ENCODE measurements at places on chromosomes 2 and 18. TPM values are rescaled to one million over a fixed set of nuclear protein-coding genes. Genes with fewer than 3 reads are reported as not detected.

The TNFAIP6 gene
- total RNA-seq = not detected

The CCDC68 gene
- not detected for total RNA-seq

DNA sequence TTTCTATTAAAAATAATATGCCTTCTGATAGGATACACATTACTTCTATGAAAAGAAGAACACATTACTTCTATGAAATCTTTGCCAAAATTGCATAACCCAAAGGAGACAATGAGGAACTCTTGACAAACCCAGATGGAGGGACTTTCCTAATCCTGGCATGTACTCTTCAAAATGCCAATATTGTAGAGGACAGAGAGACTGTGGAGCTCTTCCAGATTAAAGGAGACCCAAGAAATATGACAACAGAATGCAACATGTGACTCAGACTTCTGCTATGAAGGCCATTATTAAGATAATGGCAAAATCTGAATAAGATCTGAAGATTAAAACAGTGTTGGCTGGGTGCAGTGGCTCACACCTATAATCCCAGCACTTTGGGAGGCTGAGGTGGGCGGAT is 22.2 kb downstream of the SOWAHC start:
- DNase-seq = no peak

DNA sequence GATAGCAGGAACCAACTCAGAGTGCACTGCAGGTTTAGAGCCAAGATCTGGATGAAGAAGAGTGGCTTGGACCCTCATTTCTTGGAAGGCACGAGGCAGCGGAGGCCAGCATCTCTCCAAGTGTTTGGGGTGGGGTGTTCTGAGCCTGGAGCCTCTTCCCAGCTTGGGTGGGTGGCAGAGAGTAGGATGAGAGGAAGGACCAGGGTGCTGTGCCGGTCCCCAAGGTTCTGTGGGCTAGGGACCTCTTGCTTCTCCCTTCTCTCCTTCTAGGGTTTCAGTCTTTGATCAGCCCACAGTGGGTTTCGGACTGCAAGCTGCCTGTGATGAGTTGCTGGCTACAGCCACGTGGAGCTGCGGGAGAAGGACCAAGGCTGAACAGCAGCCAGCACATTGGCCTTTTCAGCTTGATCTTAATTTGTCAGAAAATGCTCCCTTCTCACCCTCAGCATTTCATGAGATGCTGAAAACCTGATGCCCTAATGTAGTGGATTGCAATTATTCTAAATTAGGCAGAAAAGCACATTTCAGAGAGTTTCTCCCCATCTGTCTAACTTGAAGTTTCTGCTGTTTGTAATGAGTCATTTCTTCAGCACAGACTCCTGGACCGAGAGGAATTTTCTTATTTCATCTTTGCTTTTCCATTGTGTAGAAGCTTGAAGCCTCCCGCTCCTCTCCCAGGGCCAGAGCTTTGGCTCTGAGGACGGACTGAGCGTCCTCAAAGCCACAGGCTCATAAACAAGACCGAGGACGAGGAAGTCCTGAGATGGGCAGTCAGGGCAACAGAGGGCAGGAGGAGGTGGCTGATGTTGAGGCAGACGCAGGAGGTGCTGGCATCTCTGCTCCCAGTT is 99.1 kb upstream of the HDAC4 start:
- DNase-seq = no peak

DNA sequence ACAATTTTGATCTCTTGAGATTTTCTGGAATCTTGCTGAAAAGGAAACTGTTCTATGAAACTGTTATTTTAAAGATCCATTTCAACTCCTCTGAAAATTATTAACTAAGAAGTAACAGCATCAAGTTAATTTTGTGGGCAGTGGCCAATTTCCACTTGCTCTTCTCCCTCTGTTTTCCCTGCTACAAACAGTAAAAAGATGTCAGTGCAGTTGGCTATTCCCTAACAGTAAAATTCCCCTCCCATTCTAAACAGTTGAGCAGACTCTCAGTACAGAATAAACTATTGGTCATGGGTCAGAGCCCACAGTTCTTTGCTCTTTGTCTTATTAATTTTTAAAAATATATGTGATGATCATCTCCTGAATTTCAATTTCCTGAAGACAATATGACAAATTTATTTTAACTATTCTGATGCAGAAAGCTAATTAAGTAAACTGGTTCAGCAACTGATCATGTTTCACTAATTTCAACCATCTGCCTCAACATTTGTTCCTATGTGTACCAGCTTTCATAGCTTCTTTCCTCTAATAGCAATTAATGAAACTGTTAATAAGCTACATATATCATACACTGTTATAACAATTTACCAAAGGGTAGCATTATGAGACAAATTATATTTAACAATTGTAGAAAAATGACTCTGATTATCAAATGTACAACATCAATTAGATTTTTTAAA is 41.1 kb upstream of the GALNT5 start:
- DNase-seq = no peak

- no peak for DNase-seq
These were observed 51.1 kb downstream of the TLK1 start for GRCh38 chr2:171109571-171109970.

DNA sequence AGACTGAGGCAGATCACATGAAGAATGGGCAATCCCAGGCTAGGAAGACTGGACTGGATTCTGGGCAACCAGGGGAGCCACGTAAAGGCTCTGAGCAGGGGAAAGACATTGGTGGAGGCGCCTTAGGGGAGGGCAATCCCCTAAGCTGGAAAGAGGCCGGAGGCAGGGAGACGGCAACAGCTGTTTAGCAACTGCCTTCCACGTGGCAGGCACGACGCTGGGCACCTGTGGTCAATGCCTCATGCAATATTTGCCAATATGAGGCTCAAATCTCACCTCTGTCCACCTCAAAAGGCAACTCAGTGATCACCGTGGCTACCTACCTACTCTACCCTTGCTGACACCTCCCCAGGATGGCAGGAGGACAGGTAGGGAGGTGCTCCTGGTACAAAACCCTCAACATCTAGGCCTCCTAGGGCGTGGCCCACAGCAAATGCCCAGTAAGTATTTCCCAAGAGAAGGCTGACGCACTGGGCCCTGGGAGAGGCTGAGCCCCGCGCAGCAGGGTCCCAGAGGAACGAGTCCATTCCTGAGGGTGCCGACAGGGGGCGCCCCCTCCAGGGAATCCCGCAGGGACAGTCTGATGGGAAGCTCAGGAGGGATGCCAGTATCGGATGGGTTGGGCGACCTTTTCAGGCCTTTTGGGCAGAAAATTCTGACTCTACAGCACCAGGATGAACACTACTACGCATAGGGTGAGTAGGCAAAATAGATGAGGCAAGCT is 8.9 kb downstream of the BOLA3 start:
- no peak for DNase-seq

DNA sequence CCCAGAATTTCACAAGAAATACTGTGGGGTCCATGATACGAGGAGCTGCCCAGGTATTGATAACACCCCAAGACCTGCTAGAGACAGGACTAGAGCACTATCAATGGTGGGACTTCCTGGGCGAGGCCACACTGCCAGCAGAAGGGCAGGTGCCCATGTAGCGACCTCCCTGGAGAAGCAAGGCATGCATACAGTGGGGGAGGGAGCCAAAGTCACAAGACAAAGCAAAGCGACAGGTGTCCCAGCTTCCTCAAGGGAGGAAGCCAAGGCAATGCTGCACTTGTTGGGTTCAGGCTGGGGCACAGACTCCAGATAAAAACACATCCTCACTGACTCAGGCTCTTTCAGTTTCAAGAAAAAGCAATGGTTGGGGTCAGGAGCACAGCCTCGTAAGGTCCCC is 7.5 kb downstream of the CD207 start:
- no peak for DNase-seq

GRCh38 chr2:191869781-191870180 is 22.9 kb upstream of the CAVIN2 start:
- DNase-seq = no peak

DNA sequence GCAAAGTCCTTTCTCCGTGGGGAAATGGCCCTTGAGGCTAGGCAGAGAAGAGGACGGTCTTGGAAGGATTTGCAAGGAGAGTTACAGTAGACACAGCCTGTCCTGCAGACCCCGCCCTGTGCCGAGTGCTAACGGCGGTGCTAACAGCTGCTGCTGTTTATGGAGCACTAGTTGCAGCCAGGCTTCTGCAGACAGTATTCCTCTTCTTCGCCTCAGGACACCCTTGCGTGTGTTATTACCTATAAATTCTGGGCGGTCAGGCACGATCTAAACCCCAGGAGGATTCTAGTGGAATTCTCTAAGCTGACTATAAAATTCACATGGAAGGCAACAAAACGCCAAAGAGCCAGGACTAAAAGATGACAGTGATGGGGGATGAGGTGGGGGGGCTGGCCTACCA is 139.8 kb downstream of the GLI2 start:
- DNase-seq = no peak

- DNase-seq = no peak
These were observed 33.5 kb upstream of the CERS6 start for GRCh38 chr2:168422584-168422983.

DNA sequence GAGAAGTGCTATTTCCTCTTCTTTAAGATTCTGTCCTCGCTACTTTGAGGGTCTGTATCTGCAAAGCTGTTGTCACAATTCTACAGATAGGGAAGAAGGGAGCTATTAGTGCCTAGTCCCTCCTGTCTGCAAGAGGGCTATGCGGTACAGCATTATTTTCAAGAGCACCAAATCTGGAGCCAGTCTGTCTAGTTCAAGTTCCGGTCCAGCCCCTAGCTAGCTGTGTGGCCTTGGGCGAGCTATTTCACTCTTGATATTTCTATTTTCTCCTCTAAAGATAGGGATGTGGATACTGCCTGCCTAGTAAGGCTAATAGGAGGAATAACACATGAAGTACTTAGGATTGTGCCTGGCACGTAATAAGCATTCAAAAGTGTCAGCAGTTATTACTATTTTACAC is 272.4 kb downstream of the KCNE4 start:
- no peak for DNase-seq

DNA sequence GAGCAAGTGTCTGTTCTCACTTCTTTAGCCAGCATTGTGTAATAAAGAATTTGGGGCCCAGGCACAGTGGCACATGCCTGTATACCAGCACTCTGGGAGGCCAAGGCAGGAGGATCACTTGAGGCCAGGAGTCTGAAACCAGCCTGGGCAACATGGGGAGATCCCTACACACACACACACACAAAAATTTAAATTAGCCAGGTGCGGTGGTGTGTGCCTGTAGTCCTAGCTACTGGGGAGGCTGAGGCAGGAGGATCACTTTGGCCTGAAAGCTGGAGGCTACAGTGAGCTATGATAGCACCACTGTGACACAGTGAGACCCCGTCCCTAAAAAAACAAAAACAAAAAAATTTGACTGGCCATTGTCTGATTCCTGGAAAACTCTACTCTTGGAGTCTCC is 8.3 kb downstream of the REV1 start:
- DNase-seq = no peak

DNA sequence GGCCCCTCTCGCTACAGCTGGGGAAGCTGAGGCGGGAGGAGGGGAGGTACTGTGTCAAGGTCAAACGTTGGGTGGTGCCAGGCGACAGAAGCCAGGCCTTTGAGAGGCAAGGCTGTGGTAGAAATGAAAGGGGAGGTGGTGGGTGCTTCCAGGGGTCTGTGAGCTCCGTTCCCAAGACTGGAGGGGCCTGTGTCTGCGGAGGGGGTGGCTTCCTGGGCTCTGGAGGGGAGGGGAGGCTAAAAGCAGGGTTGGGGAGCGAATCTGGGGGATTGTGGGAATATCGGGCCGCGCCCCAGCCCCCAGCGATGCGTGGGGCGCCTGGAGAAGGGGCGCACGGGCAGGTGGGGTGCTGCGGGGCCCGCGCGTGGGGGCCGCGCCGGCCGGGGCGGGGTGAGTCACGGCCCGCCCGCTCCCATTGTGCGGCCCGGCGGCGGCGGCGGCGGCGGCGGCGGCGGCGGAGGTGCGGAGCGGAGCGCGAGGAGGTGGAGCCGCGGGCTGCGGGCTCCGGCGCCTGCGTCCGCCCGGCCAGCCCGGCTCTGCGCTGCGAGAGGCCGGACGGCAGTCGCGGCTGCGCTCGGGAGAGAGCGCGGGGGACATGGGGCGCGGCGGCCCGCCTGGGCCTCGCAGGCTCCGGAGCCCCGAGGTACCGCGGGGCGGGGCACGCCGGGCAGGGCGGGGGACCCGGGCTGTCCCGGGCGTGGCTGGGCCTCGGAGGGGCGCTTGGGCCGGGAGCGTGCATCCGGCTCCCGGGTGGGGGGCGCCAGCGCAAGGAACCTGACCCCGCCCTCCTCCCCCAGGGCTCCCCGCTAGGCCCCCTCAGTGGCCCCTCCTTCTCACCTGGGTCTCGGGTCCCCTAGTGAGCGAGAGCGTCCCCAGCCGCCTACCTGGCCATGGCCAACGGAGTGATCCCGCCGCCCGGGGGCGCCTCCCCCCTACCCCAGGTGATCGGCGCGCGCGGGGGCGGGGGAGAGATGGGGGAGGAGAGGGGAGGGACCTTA is at the start of gene SLC4A3:
Gene SLC4A3 (plus strand): TSS at position 528 of the 998 bp plus-strand sequence. CDS start 363 bp downstream, at position 891.
- DNase-seq = no peak

DNA sequence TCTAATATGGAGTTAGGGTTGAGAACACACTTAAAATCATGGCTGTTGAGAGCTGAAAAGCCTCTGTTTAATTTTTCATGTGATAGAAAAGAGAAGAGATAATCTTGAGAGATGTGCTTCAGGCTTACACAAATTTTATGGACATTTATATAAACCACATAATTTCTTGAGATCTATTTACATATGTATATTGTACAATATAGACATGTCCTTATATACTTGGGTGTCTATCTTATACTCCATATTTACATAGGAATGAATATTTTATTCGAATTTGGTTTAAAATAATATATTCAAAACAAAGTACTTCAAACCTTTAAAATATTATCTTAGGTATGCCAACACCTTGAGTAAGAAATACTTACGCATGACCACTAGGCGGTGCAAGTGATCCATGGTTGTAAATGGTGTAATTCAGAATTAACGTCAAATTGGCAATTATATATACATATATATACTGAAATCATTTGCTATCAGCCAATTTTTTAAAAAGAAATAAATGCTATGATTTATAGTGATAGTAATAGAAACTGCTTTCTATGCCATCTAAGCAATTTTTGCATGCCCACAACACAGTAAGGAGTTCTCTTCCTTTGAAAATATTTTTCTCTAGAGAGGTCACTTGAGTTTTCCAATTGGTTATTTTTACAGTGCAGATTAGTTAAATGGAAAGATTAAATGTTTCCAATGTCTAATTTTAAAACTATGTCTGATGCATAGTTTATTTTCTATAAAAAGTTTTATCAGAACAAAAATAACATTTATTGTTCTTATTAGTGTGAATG is 37.6 kb upstream of the SPAG16 start:
- peak; percentile 47 for DNase-seq

- no peak for DNase-seq
These were observed 5.1 kb downstream of the COMMD1 start for GRCh38 chr2:61910603-61911002.

GRCh38 chr2:156455361-156455975 is 19.3 kb downstream of the GPD2 start:
- no peak for DNase-seq

GRCh38 chr18:58934356-58934755 is 69.7 kb downstream of the ZNF532 start:
- DNase-seq = no peak
